ENCODE measurements at places on chromosomes 13 and 19. TPM values are rescaled to one million over a fixed set of nuclear protein-coding genes. Genes with fewer than 3 reads are reported as not detected.

GRCh38 chr13:73065665-73066340 is 7.0 kb downstream of the KLF5 start:
- H3K36me3 ChIP-seq, result peaks cover 10% of the 10 kb centered on the region
- no peaks in the 10 kb centered on the region for H3K27me3 ChIP-seq
- no peak for DNase-seq
- no peak overlapping the region for H3K4me3 ChIP-seq
- no peaks in the 10 kb centered on the region for H3K4me1 ChIP-seq

DNA sequence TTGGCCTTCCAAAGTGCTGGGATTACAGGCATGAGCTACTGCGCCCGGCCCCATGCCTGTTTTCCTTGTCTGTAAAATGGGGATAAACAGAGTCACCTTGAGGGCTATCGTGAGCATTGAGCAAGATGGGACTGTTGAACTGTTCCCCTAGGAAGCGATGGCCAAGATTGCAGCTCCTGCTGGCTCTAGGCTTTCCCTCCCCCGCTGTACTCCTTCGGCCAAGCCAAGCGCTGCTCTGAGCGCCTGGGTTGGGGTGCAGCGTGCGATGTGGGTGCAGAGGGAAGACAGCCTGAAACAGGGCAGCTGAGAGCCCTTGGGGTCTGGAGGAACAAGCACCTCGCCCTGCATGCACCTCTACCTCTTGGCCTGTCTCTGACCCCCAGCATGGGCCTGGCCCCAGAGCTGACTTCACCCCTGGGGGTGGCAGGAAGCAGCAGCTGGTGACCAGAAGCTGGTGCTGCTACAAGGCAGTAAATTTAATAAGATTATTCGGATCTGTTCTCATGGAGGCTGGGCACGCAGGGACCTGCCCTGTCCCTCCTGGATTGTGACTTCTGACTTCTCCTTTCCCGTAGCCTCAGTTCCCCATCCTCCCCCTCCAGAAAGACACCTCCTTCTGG is 5.3 kb downstream of the GNG8 start:
- no peak for DNase-seq
- no peaks in the 10 kb centered on the region for H3K36me3 ChIP-seq
- H3K27me3 ChIP-seq, result peaks cover 24% of the 10 kb centered on the region
- H3K27ac ChIP-seq, result no peak overlapping the region
- H3K4me1 ChIP-seq, result peaks cover 42% of the 10 kb centered on the region

Gene MAU2
- polyA plus RNA-seq, result 67.8 TPM

DNA sequence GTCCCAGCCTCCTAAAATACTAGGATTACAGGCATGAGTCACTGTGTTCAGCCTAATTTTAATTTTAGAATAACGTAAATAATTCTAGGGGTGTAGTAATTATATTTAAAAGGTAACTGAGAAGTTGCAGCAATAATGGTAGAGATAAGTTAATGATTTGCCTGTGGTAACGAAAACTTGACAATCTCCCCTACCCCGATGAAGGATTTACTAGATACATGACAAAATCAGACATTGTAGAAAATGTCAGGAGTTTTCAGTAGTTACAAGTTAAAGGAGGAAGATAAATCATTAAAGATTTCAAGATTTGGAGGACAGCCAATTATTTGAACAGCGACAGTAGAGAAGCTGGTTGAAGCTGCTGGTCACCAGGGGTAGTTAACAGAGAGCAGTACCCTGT is 652.2 kb upstream of the PCDH20 start:
- H3K36me3 ChIP-seq, result no peaks in the 10 kb centered on the region
- H3K27ac ChIP-seq, result no peak overlapping the region

GRCh38 chr19:12789098-12789903 is 2.0 kb upstream of the JUNB start:
- no peaks in the 10 kb centered on the region for H3K36me3 ChIP-seq
- peak overlapping the region; percentile 99 for H3K27ac ChIP-seq
- peak overlapping the region; percentile 45 for H3K4me3 ChIP-seq
- H3K4me1 ChIP-seq, result peaks cover 74% of the 10 kb centered on the region
- no peak for DNase-seq
- H3K27me3 ChIP-seq, result no peaks in the 10 kb centered on the region

Gene TMC4
- 8.0 TPM for polyA plus RNA-seq

DNA sequence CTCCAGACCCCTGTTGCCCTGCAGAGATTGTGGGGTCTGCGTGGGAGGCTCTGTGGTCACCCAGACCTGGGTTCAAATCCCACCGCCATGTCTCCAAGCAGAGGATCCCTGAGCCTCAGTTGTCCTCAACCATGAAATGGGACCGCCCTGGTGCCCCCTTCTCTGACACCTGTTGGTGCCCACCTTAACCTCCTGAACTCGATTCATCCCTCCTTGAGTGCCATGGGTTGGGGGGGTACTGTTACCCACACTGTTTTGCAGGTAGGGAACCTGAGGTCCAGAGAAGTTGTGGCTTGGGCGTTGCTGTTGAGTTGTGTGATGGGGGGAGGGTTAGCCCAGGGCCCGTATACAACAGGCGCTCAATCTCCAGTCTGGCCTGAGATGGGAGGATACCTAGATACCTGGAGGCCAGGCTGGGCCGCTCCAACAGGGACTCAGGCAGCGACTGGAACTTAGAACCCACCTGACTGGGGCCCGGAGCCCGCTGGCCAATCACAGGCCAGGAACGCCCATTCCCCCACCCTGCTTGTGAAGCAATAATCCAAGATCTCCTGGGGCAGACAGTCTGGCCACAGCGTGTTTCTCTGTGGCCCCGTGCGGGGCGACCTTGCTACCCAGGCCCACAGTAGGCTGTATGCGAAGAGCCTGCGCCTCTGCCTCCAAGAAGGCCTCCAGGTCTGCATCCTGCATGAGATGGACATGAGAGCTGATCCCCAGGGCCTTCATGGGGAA is 2.8 kb downstream of the ARID3A start:
- H3K4me1 ChIP-seq, result peaks cover 48% of the 10 kb centered on the region
- peaks cover 7% of the 10 kb centered on the region for H3K36me3 ChIP-seq
- H3K27ac ChIP-seq, result no peak overlapping the region
- H3K4me3 ChIP-seq, result no peak overlapping the region
- no peak for DNase-seq

GRCh38 chr19:41895745-41896580 is 13.0 kb downstream of the ARHGEF1 start:
- H3K4me3 ChIP-seq, result no peak overlapping the region
- H3K27ac ChIP-seq, result no peak overlapping the region
- peaks cover 61% of the 10 kb centered on the region for H3K36me3 ChIP-seq
- no peaks in the 10 kb centered on the region for H3K27me3 ChIP-seq
- H3K4me1 ChIP-seq, result no peaks in the 10 kb centered on the region
- no peak for DNase-seq

GRCh38 chr13:45396533-45397095 is 21.6 kb downstream of the SLC25A30 start:
- peaks cover 24% of the 10 kb centered on the region for H3K36me3 ChIP-seq
- no peak for DNase-seq

DNA sequence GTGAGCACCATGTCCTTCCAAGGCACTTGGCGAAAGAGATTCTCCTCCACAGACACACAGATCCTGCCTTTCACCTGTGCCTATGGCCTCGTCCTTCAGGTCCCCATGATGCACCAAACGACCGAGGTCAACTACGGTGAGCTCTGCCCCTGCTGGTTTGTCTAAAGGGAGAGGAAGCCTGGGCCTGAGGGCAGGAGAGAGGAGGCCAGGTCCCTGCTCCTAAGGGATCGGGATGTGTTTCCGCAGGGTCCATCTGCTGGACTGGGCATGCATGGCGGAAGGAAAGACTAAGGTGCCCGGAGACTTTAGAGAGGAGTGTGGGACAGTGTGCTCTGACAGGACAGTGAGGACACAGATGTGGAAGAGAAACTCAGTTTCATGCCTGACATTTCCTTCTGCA is 7.6 kb downstream of the SERPINE3 start:
- H3K27ac ChIP-seq, result no peak overlapping the region
- DNase-seq, result no peak
- H3K27me3 ChIP-seq, result no peaks in the 10 kb centered on the region
- no peak overlapping the region for H3K4me3 ChIP-seq
- no peaks in the 10 kb centered on the region for H3K36me3 ChIP-seq

Gene SHISA2
- polyA plus RNA-seq, result 39.6 TPM

DNA sequence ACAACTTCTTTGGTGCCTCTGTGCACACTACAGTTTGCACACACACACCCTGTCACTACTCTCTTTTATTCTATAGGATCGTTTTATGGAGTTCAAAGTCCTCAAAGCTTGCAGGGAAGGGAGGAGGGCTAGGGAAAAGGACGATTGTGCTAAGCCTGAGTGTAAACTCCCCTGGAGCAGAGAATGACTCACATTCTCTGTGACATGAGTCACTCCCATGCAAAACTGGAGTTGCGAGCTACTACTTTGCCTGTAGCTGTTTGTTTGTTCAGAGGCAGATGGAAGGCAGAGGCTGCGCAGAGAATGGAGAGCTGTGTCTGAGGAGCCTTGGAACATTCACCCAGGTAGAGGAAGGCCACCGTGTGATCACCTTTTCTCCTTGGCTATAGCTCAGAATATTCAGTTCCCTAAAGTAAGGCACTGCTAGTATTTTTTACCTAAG is 80.5 kb upstream of the MBNL2 start:
- H3K27me3 ChIP-seq, result no peaks in the 10 kb centered on the region
- peaks cover 7% of the 10 kb centered on the region for H3K4me1 ChIP-seq
- H3K36me3 ChIP-seq, result no peaks in the 10 kb centered on the region
- no peak overlapping the region for H3K27ac ChIP-seq

DNA sequence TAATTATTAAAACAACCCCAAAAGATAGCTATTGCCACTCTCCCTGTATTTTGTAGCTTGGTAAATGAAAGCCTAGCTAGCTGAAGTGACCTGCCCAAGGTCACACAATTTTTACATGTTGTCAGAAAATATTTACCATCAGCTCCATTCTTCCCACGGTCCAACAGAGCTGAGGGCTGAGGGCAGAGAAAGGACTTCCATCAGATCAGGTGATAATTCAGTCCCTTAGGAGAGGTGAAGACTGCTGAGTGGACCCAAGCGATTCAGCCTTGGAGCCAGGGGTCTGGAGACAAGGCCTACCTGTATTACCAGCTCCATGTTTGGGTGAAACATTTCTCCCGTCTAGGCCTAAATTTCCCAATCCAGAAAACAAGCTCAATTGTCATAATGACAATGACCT is 149.5 kb upstream of the TSHZ3 start:
- H3K27me3 ChIP-seq, result no peaks in the 10 kb centered on the region
- no peak overlapping the region for H3K4me3 ChIP-seq
- H3K36me3 ChIP-seq, result no peaks in the 10 kb centered on the region
- H3K27ac ChIP-seq, result no peak overlapping the region

- H3K27ac ChIP-seq, result no peak overlapping the region
- peak overlapping the region; percentile 35 for H3K4me3 ChIP-seq
- DNase-seq, result no peak
- peaks cover 16% of the 10 kb centered on the region for H3K27me3 ChIP-seq
- H3K36me3 ChIP-seq, result no peaks in the 10 kb centered on the region
These were observed 5.8 kb upstream of the PROZ start for GRCh38 chr13:113152691-113152983.

GRCh38 chr19:55312621-55313512 is 12.3 kb downstream of the TMEM150B start:
- peaks cover 7% of the 10 kb centered on the region for H3K36me3 ChIP-seq
- H3K4me1 ChIP-seq, result no peaks in the 10 kb centered on the region
- H3K4me3 ChIP-seq, result no peak overlapping the region
- H3K27ac ChIP-seq, result no peak overlapping the region
- no peaks in the 10 kb centered on the region for H3K27me3 ChIP-seq

Gene ZNF93
- polyA plus RNA-seq, result 8.1 TPM

Gene FREM2
- 4.9 TPM for polyA plus RNA-seq

DNA sequence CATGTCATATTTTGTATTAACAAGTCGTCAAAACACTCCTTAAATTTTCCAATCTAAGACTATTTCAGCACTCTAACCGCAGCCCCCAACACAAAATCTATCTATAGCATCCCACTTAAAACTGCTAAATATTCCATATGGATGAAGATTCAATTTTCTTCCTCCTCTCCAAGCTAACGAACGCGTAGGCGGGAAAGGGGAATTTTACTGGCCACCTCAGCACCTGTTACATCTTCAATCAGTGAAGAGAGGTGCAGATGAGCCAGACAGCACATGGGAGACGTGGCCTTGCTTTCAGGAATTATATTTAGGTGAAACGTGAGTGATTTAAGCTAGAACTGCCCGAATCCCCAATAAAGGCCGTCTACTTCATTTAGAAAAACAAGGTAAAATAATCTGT is 1.1 kb downstream of the RBM26 start:
- peak; percentile 35 for DNase-seq
- peaks cover 5% of the 10 kb centered on the region for H3K36me3 ChIP-seq
- H3K27me3 ChIP-seq, result no peaks in the 10 kb centered on the region
- peaks cover 2% of the 10 kb centered on the region for H3K4me1 ChIP-seq
- H3K27ac ChIP-seq, result peak overlapping the region; percentile 98

DNA sequence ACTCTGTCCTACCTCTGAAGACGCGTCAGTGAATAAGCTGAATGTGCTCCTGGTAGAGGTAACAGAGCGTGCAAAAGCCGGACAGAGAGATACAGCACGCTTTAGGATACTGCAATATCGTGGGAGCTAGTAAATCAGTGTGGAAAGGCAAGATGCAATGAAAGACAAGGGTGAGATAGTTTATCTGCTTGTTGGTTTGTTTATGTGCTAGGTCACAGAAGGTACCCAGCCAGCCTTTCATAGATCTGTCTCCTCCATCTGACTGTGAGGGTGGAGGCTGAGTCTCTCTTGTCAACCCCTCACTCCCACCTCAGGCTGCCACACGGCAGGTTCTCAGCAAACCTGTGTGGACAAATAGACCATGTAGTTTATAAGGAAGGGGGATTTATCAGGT is 904 bp upstream of the GIPC1 start:
- H3K27ac ChIP-seq, result peak overlapping the region; percentile 79
- no peaks in the 10 kb centered on the region for H3K27me3 ChIP-seq
- H3K4me3 ChIP-seq, result no peak overlapping the region
- H3K36me3 ChIP-seq, result peaks cover 10% of the 10 kb centered on the region
- H3K4me1 ChIP-seq, result peaks cover 26% of the 10 kb centered on the region

Gene ZNF230
- 2.6 TPM for polyA plus RNA-seq

DNA sequence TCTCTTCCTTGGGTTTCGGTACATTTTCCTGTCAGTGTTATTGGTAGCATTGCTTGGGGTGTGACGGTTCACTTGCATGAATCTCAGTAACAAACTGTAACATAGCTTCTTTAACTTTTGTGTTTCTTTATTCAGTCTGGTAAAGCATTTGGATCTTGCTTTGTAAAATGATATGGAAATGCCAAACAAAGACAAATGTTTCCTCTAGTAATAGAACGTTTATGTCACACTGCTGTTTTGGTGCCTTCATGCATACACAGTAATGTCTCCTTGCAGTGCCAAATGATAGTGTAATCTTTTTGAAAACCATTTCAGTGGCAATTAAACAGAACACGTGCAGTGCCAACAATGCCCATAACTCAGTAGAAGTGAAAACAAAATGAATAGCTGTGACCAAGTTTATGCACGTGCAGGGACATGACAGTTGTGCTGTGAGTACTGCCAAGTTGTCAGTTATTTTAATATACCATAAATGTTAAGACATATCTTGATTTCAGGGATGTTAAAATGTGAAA is 110.8 kb downstream of the RXFP2 start:
- peak; percentile 36 for DNase-seq
- no peak overlapping the region for H3K4me3 ChIP-seq
- no peaks in the 10 kb centered on the region for H3K36me3 ChIP-seq
- H3K4me1 ChIP-seq, result peaks cover 14% of the 10 kb centered on the region
- H3K27me3 ChIP-seq, result peaks cover 15% of the 10 kb centered on the region
- H3K27ac ChIP-seq, result no peak overlapping the region

Gene GPR4
- polyA plus RNA-seq, result 3.1 TPM
